Thoracic aorta (tissue), 2 donors: ENCODE measurements at places on chromosomes 3 and 15. TPM values are rescaled to one million over a fixed set of nuclear protein-coding genes. Genes with fewer than 3 reads are reported as not detected.

GRCh38 chr3:100400419-100400779, 490 bp downstream of the TOMM70 start:
- DNase-seq: no peak

DNA sequence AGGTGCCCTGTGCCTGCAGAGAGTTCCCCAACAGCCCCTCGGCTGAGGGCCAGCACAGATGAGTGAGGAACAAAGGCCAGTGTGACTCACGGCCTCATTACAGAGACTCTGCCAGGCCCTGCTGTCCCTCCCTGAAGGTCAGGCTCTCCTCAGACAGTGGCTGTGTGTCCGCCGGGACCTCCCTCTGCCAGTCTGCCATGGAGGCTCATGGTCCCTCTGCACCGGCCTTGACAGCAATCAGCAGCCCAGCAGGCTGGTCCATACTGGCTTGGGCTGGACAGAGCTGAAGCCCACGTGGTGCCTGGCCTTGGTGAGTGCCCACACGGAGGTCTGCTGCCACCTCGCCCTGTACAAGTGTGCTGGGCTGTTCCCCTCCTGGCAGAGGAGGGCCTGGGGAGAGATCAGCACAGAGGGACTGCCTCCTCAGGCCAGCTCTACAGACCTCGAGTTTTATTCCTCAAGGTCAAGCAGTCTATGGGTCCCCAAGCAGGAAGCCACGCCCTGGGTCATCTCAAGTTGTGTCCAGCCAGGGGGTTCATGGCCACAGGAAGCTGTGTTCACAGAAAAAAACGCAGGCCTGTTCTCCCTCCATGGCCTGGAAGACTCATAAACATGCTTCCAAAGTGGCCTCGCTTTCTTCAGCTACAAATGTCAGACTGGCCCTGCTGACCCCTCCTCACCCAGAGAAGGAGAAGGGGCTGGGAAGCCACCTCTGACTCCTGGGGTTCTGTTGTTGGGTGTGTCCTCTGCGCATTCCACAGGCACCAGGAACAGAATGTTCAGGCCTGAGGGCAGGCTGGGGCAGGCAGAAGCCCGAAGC, 27.0 kb downstream of the SLC41A3 start:
- DNase-seq: no peak

GRCh38 chr15:70584441-70584837, 178.9 kb downstream of the UACA start:
- DNase-seq: no peak

GRCh38 chr15:35690698-35691116, 144.7 kb upstream of the DPH6 start:
- no peak for DNase-seq

DNA sequence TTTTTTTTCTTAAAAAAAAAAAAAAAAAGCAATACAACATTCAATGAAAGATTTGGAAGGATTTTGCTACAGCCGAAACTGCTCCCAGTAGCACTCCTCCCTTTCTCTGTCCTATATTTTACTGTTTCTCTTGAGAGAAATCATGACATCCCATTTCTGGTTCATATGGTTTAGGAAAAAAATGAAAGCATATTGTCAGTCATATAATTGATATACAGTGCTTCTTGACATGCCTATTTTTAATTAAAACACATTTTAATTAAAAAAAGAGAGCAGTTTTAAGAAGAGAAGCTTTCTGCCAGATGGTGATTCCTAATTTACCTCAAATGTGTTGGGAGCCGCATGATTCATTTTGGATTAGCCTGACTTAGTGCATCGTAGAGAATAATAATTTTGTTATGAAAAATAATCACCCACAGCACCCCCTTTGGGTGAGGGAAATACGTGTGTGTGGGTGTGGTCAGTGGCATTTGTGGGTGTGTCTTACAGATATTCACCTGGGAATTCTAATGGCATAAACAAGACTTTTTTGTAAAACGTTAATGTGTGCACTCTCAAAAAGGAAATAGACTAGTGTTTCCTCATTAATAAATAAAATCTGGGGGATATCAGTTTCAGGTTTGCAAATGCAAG, 544.5 kb downstream of the MFSD1 start:
- no peak for DNase-seq

- no peak for DNase-seq
Observed at GRCh38 chr3:31530039-31530959, 2.4 kb upstream of the STT3B start.

GRCh38 chr15:72231833-72232478, 966 bp upstream of the PKM start:
- no peak for DNase-seq

GRCh38 chr3:151896246-151897012, 23.0 kb downstream of the SUCNR1 start:
- no peak for DNase-seq

DNA sequence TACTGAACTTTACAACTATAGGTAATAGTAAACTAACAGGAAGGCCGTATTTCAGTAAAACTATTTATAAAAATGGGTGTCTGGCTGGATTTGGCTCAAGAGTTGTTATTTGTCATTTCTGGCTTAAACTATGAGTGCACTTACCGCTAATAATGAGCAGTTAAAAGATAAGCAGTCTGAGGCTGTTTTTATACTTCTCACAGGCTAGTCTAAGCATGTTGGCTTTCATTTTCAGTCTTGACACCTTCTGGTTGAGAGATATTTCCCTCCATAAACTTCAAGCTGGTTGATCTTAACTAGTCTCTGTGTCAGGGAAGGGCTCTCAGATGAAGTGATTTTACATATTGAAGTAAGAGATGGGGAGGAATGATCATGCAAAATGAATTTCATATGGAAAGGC, 96.1 kb downstream of the RSRC1 start:
- DNase-seq: no peak

DNA sequence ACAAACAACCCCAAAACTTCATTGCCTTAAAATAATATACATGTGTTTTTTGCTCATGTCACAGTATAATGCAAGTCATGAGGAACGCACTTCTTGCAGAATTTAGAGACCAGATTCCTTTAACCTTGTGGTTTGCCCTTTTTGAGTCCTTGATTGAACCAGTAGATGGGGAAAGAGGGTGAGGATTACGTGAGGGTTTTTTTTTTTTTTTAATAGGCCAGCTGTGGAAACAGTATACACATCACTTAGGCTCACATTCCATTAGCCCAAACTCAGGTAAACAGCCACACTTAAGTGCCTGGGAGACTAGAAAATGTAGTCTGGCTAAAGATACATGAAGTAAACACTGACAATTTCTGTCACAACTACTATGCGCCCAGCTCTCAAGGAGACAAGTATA, 114.9 kb upstream of the MLF1 start:
- DNase-seq: no peak

DNA sequence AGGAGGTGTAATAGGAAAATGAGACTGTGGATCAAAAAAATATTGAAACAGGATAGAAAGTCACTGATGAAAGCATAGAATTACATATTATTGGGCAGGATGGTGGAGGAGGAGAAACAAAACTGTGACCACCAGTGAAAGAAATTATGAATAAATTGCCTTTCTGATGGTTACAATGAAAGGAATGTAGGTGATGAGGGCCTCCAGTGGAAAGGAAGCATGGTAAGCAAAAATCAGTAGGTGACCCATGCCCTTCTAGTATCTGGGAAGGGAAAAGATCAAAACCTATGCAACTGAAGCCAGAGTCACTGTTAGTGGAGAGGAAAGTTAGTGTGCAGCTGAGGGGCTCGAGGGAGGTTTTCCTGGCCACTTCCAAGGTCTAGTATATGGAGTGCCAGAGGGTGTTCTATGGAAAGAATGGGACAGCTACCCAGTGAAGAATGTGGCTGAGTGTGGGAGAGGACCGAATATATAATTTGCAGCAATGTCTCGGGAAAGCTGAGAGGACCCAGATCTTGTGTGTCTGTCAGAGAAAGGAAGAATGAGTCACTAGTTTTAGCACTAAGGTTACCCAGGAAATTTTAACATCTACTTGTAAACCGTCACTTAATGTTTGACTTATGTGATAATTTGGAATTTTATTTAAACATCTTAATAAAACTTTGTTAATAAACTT, 146.2 kb downstream of the NFKBIZ start:
- no peak for DNase-seq

DNA sequence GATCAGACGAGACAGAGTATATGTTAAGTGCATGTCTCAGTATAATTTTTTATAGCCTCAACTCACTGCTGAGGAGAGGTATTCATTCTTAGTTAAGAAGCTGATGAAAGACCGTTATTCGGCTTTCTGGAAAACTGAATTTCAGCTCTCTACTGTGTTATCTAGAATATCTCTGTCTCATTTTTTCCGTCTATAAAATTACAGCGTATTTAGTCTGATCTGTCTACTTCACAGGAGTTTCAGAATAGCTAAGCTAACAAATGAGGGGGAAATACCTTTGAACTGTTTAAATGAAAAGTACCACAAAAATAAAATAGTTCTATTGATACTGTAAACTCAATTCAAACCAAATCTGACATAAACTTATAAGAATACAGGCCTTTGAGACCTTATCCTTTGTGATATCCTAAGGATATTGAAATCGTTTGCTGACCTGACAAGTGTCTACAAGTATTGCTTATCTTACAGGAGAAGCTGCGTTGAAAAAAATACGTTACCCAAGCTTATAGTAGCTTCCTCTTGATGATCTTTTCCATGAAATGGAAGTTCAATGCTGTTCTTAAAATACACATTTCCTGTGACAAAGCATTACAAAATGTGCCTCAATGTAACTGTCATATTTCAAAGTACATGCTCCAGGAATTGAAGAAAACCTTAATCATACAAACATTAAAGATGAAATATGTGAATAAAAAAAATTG, 104.6 kb downstream of the IL1RAP start:
- no peak for DNase-seq

DNA sequence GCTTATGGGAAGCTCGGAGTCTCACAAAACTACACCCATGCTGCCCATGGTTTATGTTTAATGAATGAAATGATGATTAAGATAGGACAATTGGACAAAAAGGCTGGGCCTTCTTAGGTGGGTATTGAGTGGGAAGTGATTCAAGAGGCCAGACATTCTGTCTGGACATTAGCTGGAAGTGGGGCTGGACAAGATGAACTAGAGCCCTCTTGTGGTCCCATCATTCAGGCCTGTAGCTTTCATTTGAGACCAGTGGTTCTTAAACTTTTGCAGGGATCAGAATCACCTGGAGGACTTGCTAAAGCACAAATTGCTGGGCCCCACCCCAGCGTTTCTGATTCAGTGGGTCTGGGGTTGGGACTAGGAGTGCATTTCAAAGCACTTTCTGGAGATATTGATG, 290.4 kb upstream of the CTDSPL start:
- no peak for DNase-seq

DNA sequence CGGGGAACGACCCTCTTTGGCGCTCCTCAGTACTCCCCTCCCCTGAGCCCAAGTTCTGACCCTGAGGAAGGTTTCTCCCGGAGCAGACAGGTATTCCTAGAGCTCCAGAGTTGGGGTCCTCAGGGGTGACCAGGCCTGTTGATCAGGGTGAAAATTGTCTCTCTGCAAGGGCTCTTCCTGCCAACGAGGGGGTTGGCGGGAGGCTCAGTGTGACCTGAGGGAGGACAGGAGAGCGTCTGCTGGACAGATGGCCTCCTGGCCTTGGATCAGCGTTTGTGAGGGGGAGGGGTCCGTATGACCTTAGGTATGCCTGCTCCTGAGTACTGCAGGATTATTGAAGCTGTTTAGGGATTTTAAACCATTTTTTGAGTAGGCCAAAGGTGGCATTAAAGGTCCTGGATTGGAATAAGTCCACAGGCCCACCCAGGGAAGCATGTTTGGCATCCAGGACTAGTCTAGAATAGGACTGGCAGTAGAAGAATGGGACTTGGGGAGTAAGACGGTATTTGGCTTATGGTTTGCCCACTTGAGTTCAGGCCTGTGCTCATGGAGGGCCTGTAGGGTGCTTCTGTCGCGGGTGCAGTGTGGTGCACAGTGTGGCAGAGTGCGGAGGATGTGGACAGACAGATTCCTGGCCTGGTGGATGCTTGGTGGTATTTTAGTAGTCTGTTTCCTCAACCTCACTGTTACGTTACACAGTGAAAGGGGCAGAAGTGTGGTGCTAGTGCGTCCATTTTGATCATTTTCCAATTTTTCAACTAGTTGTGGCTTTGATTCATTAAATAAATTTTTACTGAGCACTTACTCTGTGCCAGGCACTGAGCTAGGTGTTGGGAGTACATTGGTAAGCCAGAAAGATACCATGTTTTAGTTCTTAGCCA, 959 bp downstream of the ZNF592 start:
- no peak for DNase-seq

- no peak for DNase-seq
Observed at GRCh38 chr3:170528726-170529125, 57.1 kb downstream of the SLC7A14 start.

- DNase-seq: no peak
Observed at GRCh38 chr3:55792009-55792408, 304.9 kb upstream of the WNT5A start.

GRCh38 chr3:73719861-73720260, 95.1 kb upstream of the PDZRN3 start:
- DNase-seq: no peak

- no peak for DNase-seq
Observed at GRCh38 chr3:88921986-88922385, 185.4 kb upstream of the EPHA3 start.

The TTLL13 gene
- total RNA-seq: not detected

The C3orf85 gene
- total RNA-seq: not detected

The ATP13A4 gene
- 0.78 TPM for total RNA-seq

The PLA2G4D gene
- total RNA-seq: not detected

The DNAJA4 gene
- 27.2 TPM for total RNA-seq

The ECE2 gene
- total RNA-seq: not detected

The LSM3 gene
- 4.9 TPM for total RNA-seq

The COL6A5 gene
- not detected for total RNA-seq

The CHRM5 gene
- total RNA-seq: not detected

The GABRG3 gene
- total RNA-seq: not detected
